ENCODE measurements at places on chromosomes 11 and 22.

DNA sequence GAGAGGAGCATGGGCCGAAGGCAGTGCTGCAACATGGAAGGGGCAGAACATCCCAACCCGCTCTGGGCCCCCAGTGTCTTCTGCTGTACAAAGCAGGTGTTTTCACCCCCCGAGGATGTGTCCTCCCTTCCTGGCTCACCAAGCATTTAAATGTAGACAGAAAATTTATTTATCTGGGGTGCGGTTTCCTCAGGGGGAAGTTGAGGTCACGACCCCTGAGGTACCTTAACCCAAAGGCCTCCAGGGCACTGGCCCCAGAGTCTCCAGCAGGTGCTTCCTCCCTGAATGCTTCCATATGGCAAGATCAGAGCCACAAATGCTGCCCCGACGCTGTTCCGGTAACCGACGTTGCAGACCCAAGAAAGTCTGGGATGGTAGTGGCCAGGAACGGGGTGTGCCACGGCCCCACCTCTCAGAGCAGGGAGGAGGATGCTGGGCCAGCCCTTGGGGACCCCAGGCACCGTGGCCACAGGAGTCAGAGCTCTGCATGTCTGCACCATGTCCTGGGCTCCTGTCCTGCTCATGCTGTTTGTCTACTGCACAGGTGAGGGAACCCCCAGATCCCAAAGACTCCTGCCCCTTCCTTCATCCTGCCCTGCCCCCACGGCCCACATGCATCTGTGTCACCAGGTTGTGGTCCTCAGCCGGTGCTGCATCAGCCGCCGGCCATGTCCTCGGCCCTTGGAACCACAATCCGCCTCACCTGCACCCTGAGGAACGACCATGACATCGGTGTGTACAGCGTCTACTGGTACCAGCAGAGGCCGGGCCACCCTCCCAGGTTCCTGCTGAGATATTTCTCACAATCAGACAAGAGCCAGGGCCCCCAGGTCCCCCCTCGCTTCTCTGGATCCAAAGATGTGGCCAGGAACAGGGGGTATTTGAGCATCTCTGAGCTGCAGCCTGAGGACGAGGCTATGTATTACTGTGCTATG lies at the start of gene VPREB1:
TSS of gene VPREB1 (plus strand) at position 471 of the 935 bp plus-strand sequence. CDS start at position 499, 28 bp downstream.
- no peak for DNase-seq

DNA sequence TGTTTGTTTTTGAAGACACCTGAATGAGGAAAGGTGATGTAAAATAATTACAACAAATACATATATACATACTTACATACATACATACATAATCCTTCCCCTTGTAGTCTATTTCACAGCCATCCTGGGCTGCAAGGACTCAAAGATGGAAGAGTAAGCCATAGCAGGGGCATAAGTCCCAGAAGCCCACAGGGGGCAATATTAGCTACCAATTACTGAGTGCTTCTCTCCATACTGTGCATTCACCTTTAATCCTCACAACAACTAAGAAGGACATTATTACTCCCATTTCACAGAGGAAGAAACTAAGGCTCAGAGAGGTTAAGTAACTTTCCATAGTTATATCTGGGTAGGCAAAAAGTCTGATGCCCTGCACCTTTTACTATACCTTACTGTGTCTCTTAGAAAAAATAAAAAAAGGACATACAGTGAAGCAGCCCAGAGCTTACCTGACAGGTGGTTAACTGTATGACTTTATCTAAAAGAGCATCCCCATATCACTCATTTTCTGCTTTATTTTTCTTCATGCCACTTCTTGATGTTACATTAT lies 2.7 kb downstream of the SERGEF start:
- DNase-seq = no peak

- no peak for DNase-seq
Measured at GRCh38 chr11:130846606-130847005, 69.7 kb downstream of the SNX19 start.

GRCh38 chr11:26335903-26336302 lies 4.0 kb downstream of the ANO3 start:
- DNase-seq = no peak

- DNase-seq = no peak
Measured at GRCh38 chr11:90257158-90257525, 34.3 kb upstream of the CHORDC1 start.

DNA sequence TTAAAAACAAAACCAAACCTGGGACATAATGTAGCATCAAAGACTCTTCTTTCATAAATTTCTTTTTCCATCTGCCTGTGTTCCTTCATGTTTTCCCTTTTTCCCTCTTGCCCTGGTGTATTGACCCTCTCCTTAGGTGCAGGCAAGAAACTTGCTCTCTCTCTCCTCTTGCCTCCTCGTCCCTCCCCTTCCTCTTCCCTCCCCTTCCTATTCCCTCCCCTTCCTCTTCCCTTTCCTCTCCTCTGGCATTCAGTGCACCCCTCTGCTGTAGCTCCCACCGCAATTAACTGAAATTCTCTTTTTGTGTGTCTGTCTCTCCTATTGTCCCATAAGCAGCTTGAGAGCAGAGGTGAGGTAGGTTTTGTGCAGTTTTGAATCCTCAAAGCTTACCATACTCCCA lies 49.9 kb downstream of the CSF2RB start:
- DNase-seq = no peak

DNA sequence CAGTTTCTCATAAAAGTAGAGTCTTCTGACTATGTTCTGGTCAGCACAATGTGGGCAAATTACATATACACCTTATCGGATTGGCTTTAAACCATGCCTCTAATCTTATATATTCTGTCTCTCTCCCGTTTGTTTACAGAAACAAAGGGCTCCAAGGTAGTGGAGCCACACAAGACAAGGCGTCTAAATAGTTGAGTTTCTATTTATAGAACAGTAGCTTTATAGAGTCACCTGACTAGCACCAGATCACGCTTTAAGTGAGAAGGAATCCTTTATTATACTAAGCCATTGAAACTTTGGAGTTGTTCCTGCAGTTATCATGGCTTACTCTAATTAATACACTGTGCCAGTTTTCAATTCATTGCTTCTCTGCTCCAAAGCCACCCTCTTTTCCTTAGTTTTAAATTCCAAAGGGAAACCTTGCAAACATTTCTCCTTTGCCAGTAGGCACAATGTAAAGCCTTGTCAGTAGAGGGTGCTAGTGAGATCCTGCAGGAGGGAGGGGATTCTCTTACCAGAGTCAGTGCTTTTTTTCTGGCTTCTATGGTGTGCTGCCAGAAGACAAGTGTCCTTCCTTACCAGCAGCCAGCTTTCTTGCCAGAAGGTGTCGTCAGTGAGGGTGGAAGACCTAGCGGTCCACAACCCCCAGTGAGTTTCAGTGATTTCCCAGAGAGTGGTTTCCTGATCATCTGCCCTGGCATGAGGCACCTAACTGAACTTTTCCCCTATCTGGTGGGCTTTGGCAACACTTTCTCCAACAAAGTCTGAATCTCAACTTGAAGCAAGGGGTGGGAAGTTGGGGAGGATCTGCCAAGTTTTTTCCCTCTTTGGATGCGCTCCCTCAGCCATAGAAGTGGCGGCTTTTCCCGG lies 71.7 kb downstream of the RAB38 start:
- DNase-seq = peak; percentile 5

- no peak for DNase-seq
Measured at GRCh38 chr11:126082251-126083109, 19.8 kb upstream of the CDON start.

- DNase-seq = no peak
Measured at GRCh38 chr22:17369439-17370025, at the start of gene CECR2. TSS of gene CECR2 (plus strand) at chr22:17369460. CDS start at chr22:17369784, 324 bp downstream.

GRCh38 chr22:20725987-20726558 lies 47.8 kb upstream of the SERPIND1 start:
- DNase-seq = no peak

DNA sequence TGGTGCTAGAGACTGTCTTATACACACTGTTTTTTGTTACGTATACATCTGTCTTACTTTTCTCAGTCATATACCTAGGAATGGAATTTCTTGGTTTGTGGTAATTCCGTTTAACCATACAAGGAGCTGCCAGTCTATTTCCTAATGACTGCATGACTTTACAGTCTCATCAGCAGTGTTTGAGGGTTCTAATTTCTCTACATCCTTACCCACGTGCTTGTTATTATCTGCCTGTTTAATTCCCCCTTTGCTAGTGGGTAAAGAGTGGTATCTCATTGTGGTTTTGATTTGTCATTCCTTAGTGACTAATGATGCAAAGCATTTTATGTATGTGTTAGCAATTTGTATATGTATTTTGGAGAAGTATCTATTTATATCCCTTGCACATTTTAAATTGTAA lies 1008.0 kb downstream of the FAM181B start:
- DNase-seq = no peak

- no peak for DNase-seq
Measured at GRCh38 chr22:47066616-47066905, 304.1 kb downstream of the TBC1D22A start.

- no peak for DNase-seq
Measured at GRCh38 chr22:38173641-38173906, 8.1 kb downstream of the PLA2G6 start.

- no peak for DNase-seq
Measured at GRCh38 chr11:67670316-67671210, 3.9 kb downstream of the ALDH3B2 start.

DNA sequence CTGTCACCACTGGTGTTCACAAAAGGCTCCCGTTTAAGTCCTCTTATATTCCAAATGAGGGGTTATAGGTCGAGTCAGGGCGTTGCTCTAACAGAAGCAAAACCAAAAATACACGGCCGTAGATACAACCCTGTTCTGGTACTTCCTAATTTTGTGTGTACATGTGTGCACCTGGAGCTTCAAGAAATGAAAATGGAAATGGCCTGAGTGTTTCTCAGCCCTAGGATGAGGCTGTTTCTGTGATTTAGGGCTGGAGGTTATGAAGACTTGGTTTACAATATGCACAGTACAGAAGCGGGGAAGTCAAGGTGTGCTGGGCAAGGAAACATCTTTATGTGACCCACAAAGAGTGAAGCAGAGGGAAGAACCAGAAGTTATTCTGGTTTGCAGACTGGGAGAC lies 110.4 kb upstream of the OR4B1 start:
- DNase-seq = no peak

- no peak for DNase-seq
Measured at GRCh38 chr11:71172680-71173079, 79.7 kb downstream of the SHANK2 start.

GRCh38 chr11:17392872-17393271 lies 4.4 kb upstream of the KCNJ11 start:
- DNase-seq = no peak

GRCh38 chr11:68196219-68196618 lies 16.9 kb downstream of the KMT5B start:
- no peak for DNase-seq

GRCh38 chr22:32175683-32176644 lies 16.9 kb upstream of the C22orf42 start:
- DNase-seq = no peak

GRCh38 chr11:117180661-117181585 lies 2.4 kb downstream of the SIDT2 start:
- no peak for DNase-seq

DNA sequence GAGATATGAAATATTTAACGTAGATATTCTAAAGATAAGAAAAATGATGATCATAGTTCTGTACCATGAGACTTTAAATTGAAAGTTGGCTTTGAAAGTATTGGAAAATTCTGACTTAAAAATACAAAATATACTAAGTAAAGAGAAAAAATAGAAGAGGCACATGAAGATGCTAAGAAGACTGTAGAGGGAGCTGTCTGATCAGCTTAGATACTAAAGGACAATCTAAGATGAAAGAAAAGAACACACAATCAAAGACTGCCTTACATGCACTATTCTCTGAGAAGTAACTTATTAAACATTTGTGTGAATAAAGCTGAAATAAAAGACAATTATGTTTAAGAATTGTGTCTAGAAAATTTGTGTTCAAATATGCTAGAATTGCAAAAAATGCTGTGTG lies 55.1 kb downstream of the RBMXL2 start:
- DNase-seq = no peak

- no peak for DNase-seq
Measured at GRCh38 chr11:91156041-91156440, 933.2 kb upstream of the CHORDC1 start.

GRCh38 chr11:93939084-93939760 lies 81.9 kb upstream of the HEPHL1 start:
- no peak for DNase-seq

DNA sequence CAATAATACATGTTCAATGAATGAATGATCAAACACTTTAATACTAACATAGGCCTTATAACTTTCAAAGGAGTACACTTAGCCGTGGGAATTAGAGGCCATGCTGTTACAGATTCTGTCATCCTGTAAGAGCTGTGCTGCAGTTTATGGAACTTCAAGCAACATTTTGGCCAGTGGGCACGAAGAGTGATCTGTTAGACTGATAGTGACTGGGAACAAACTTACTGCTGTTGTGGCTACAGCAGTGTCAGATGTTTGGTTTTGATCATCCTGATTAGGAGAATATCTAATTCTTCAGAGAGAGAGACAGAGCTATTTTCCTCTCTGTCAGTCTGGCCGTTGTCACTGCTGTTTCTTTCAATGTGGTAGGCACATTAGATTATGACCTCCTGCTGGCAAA lies 348.9 kb downstream of the NELL1 start:
- no peak for DNase-seq

DNA sequence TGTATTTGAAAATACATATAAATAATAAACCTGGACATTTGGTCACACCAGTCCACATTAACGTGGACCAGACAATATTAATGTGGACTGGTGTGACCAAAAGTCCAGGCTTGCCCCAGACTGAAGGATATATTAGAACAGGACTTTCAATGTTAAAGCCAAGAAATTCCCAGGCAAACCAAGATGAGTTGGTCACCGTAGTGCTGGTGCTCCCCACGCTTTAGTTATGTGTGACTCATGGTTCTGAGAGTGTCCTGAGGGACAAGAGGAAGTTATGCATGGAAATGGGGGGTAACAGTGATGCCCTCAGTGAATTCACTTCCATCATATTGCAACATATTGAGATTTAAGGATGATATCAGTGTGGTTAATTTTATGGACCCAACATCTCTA lies 31.4 kb downstream of the POU2AF1 start:
- DNase-seq = no peak

GRCh38 chr22:17779286-17780115 lies 5.2 kb upstream of the BID start:
- peak; percentile 68 for DNase-seq

- DNase-seq = no peak
Measured at GRCh38 chr11:121755906-121756305, 303.1 kb upstream of the SORL1-AS1 start.

DNA sequence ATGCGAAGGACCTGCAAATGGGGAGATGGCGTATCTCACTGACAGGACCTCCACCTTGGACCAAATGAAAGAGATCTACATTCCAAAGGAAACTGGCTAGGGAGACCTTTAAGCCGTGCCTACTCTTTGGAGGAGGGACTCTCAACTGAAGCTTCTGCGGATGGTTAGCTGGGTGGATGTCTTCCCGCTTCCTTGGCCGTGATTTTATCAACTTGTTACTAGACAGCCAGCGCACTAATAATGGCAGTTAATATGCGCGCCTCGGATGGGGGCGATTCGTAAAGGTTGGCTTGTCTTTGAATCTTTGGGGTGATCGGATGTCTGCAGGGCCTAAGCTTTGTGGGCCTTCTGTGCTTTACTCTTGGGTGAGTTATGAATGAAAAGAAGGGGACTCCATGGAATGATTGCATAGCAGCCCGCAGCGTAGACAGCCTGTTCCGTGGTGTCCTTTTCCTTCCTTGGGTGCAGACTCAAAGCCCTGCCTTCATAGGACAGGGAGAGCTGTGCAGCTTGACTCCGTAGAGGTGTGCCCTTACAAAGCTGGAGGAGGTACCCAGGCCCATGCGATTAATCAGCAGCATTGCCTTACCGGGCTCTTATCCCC lies 1.5 kb downstream of the ZNRF3 start:
- DNase-seq = no peak

GRCh38 chr11:78825591-78826020 lies 250.9 kb upstream of the NARS2 start:
- no peak for DNase-seq

GRCh38 chr11:132895340-132895739 lies 637.0 kb downstream of the OPCML start:
- no peak for DNase-seq

GRCh38 chr11:92436034-92436920 lies 211.7 kb downstream of the FAT3 start:
- no peak for DNase-seq
